ENCODE measurements at places on chromosomes 12 and 14.

- DNase-seq, result no peak
Measured at GRCh38 chr14:49506650-49507049, 79.5 kb downstream of the RPS29 start.

DNA sequence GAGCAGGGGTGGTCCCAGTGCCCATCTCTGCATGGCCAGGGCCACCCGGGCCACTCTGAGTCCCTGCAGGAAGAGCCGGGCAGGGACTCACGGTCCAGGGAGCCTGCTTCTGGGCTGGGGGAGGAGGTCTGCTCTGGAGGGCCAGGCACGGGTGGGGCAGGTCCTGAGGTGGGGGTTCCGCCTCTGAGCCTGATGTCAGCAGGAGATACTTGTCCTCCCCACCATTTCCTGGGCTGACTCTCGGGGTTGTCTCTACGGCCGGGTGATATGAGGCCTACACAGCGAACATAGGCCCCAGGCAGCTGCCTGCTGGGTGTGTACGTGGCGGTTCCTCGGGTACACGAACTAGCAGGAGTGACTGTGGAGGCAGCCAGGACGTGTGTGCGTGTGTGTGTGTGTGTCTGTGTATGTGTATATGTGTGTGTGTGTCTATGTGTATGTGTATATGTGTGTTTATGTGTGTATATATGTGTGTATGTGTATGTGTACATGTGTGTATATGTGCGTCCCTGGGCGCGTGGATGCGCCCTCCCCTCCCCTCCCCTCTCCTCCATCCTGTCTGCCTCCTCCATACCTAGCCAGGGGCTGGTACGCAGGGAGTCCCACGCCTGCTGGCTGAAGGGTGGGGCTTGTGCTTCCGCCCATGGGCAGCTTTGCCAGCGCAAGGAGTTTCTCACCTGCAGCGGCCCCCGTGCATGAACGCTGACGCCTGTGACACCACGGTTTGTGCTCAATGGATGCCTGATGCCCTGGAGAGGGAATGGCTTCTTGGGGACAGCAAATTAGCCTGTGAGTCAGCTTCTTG is 30.4 kb upstream of the TRAF3 start:
- DNase-seq, result no peak

DNA sequence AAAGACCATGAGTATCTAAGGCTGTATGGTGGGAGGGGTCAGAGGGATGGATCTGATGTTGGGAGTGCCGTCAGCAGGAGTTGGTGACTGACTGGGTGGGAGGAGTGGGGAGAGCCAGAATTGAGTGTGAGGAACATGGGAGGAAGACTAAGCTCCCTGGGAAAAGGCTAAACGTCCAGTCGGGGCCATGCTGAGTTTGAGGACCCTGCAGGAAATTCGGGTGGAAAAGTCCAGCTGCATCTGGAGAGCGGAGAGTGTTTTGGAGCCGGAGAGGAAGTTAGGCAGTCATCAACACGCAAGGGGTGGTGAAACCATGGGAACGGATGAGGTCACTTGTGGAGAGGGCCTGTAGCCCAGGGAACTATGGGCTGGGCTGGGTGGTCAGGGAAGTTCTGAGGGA is 60.9 kb downstream of the ELK3 start:
- peak; percentile 89 for DNase-seq

- DNase-seq, result no peak
Measured at GRCh38 chr12:124804011-124804621, 59.5 kb downstream of the SCARB1 start.

DNA sequence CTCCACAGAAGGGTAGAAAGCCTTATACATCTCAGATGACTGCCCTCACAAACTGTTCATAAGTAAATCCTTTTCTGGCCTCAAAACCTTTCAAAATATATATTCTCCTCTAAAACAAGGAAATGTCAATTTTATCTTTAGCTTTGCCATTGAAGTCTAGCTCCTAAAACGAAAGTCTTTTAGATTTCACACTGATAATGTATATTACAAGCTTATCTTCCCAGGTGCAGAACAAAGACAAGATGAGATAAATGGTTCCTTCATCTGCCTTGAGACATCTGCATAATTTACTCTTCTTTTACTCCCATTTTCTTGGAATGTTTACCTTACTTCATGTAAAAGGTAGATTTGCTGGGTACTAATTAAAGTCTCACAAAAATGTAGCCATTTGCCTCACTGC is 257.1 kb downstream of the SYT10 start:
- DNase-seq, result no peak

GRCh38 chr14:44165286-44165685 is 341.8 kb downstream of the FSCB start:
- no peak for DNase-seq

GRCh38 chr12:6981152-6982052 is 10.7 kb downstream of the EMG1 start:
- no peak for DNase-seq

DNA sequence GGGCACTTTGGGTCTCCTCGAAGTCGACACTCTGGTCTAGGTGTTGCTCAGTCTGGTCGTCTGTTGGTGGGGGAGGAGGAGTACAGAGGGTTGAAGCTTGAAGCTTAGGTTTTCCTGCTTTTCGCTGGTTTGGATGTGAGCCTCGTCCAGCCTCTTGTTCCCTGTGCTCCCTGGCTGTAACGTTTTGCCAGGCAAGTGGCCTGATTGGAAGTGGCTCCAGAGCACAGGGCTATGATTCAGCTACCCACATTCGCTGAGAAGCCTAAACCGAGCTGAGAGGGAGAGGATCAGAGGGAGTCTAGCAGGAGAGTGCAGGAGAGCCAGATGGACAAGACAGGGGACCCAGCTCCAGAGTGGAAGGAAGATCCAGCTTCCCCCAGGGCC is 6.1 kb downstream of the HOXC10 start:
- DNase-seq, result no peak

DNA sequence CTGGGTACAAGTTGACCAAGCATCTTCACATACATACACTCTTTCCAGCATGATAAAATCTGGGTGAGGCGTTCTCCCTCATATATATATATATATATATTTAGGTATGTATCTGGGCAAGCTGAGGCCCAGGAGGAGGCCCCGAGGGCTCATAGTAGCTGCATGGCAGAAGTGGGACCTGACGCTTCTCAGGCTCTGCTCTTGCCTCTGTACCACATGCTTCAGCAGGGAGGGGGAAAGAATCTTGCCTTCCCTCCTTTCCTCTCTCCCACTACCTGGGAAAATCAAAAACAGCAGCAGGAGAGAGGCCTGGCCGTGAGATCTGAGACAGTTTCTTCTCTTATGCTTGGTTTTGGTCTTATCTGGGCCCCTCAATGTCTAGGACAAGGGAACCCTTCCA is 9.2 kb downstream of the PPP1R1A start:
- DNase-seq, result no peak

All from right atrium auricular region (tissue), 2 donors.